Stimulated activated CD4-positive, alpha-beta T cell treated with anti-CD3 and anti-CD28 coated beads, Interleukin-15, amount 100 ng/mL, for 1 hour (primary cell): ENCODE measurements at places on chromosomes 1 and 21.
A peak's percentile ranks its signal among the peaks of the same experiment; 100 is the strongest.

GRCh38 chr1:220431554-220432239 is 96.2 kb upstream of the MARK1 start:
- DNase-seq: no peak

- DNase-seq: peak; percentile 23
Observed at GRCh38 chr1:168408884-168409283, 128.2 kb downstream of the TBX19 start.

DNA sequence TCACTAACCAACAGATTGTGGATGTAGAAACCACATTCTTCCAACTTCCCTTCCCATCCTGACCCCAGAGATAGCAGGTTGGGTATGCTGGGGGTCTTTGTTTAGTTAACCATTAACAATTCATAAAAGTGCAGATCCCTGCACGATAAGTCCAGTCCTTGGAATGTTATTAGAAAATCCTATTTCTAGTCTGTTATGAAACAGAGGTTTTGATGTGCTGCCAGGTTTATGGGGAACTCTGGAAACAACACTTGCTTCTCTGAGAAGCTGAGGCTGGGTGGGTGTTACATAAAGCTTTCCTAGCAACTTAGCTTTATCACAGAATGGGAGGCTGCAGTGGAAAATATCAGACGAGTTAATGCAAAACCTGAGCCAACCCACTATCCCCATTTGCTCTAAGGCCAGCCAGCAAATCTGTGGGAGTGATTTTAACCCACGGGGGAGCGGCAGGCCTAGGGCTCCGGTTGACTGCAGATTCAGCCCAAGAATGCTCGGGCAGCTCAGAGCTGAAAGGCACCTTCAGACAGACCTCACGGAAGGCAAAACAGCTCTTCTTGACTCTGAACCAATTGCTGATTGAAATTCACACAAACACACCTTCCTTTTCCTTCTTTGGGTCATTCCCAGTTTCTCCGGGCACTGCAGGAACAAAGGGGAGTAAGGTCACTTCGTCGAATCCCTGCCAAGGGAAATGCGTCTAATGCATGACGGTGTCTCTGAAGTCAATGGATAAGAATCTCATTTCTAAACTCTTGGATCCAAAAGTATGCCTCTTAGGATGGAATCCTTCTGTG is 111.7 kb upstream of the IRF2BP2 start:
- no peak for DNase-seq

GRCh38 chr1:80059940-80060339 is 1053.4 kb upstream of the ADGRL4 start:
- DNase-seq: no peak

GRCh38 chr21:45417951-45418300 is 13.0 kb downstream of the COL18A1 start:
- no peak for DNase-seq

- no peak for DNase-seq
Observed at GRCh38 chr1:186454981-186455380, 5.9 kb downstream of the PDC start.

GRCh38 chr1:19375631-19376400 is 63.7 kb downstream of the SLC66A1 start:
- no peak for DNase-seq

- DNase-seq: peak; percentile 70
Observed at GRCh38 chr1:31937300-31938183, 626 bp downstream of the PTP4A2 start.

GRCh38 chr1:239239529-239239928 is 146.8 kb upstream of the CHRM3 start:
- DNase-seq: no peak

GRCh38 chr1:212463565-212464285 is 31.0 kb downstream of the NENF start:
- DNase-seq: no peak

DNA sequence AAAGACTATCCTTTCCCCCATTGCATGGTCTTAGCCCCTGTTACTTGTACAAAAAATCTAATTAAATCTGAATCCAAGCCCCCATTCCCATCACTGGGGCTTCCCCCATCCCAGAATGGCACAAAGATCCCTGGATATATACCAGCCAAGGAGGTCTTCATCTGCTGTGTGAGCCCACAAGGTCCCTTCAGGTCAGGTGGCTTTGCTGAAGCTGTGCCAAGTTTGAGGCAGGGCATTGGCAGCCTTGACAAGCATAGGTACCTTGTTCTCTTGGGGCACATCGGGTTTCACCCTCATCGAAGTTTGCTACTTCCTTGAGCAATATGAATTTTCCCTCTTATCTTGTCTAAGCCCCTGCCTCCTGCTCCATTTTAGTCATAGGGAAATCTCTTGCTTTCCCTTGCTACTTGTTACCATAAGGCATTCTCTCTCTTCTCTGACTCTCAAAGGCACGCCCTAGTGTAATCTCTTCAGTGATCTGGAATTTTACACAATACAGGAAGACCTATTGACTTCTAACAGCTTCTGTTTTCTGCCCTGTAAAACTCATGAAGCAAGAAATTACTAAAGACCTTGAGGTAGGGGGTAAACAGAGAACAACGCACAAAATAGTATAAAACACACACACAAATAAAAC is 71.4 kb upstream of the COG2 start:
- no peak for DNase-seq

DNA sequence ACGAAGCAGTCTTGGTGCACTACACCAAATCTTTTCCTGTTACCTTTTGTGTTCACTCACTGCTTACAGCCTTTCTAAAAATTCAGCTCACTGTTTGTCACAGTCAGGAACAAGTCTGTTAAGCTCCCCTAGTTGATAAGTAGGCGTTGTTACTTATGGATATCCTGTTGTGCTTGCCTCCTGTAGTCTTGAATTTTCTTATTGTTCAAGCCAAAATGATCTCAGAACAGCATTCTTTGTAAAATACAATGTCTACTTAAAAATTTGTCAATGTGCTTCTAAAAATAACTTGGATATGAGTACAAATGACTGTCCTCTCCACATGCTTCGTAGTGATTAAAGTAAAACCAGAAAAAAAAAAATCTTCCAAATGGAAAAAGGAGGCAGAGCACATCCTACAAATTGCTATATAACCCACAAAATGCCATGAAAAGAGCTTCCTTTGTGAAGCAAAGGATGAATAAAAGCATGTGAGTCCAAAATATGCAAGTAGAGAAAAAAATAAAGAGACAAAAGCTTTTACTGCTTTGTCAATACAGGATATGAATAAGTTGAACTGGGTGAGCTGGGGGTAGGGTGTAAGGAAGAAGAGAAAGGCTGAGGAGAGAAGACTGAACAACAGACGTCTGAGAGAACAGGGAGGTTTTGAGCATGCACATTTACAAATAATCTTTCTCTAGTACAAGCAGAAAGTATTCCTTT is 228.9 kb upstream of the ADGRL4 start:
- DNase-seq: no peak

DNA sequence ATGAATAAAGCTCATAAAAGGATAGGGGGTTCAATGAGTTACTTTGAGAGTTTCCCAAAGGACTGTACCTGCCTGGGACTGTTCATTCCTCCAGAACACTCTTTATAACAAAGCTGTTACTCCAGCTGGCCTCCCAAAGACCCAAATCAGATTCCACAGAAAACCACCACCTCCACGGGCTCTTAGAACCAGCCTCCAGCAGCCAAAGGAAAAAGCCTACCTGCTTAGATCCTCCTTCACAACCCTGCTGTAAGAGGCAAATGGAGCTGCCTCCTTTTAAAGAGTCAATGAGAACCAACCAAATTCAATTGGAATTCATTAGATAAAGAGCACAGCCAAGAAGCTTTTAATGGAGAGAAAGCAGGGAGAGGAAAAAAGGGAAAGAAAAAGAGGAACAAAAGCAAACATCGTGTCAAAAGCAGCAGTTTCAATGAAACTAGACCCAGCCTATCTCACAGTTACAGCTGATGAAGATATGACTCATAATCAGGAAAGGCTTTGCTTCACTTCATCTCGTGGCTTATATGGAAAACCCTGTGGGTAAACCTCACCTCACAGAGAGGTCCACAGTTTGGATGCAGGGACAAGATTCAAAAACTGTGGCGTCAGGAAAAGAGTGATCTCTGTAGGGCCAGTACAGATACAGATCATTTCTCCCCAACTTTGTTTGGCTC is 27.8 kb upstream of the FMO4 start:
- no peak for DNase-seq

GRCh38 chr21:42672699-42673458 is 19.5 kb downstream of the PDE9A start:
- DNase-seq: no peak

DNA sequence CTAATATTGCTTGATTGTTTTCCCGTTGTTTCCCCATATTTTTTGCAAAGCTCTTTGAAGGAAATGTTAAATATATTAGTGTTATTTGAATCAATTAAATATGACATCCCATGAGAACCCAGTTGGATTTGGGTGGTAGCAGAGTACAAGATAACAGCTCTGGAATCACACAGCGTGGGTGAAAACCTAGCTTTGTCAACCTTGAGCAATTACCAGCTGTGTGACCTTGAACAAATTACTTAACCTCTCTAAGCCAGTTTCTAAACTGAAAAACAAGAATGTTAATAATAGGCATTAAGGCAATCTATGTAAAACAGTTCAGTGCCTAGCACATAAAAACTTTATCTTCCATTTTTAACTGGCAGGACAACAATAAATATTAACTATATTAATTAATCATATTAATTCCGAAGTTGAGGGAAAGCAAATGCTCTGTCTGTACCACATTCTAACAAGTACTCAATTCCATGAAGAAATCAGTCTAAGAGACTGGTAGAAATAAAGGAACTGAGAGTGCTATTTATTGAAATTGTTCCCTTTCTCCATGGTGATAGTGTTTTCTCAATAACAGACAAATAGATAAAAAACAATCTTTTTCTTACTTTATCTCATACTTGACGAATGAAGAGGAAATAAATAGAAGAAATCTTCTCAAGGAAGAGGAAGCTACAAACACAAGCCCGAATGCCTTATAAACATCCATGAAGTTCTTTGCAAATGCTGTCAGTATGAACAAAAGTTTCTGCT is 27.0 kb downstream of the DNASE2B start:
- DNase-seq: no peak

DNA sequence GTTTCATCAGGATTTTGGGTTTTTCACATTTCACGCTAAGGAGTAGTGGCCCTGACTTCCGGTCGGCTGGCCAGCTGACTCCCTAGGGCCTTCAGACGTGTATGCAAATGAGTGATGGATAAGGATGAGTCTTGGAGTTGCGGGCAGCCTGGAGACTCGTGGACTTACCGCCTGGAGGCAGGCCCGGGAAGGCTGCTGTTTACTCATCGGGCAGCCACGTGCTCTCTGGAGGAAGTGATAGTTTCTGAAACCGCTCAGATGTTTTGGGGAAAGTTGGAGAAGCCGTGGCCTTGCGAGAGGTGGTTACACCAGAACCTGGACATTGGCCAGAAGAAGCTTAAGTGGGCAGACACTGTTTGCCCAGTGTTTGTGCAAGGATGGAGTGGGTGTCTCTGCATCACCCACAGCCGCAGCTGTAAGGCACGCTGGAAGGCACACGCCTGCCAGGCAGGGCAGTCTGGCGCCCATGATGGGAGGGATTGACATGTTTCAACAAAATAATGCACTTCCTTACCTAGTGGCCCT is 23.1 kb upstream of the TNFRSF1B start:
- DNase-seq: no peak

- no peak for DNase-seq
Observed at GRCh38 chr1:26785611-26786436, 1.9 kb upstream of the PIGV start.

GRCh38 chr1:29803486-29803885 is 567.2 kb downstream of the PTPRU start:
- DNase-seq: no peak

DNA sequence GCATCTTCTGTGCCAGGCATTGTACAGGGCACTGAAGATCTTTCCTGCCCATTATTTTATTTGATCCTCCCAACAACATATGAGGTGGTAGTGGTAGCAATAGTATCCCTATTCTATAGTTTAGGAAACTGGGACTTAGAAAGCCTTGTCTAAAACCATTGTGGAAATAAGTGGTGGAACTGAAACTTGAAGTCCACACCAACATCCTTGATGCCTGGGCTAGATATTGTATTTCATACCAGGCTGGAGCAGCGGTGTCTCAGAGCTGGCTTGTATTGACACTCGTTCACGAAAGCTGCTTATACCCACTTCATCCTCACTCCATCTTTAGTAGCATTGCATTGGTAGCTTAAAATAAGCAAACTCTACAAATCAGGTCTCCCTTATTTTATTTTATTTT is 9.7 kb upstream of the CTSS start:
- no peak for DNase-seq

DNA sequence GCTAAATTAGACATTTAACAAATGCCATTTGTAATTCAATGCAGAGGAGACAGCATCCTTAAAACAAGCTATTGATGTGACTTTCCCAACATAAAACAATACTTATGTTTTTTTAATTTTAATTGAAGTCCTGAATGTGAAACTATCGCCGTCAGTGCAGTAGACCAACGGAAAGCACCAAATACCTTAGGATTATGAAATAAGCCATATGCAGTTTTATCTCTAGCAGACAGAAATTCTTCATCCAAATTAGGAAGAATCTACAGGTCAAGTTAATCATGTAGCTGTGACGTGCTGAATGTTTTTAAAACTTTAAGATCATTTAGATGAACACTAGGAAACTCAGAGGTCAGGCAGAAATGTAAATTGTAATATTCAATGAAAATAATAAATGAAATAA is 714 bp upstream of the ST6GALNAC5 start:
- DNase-seq: no peak

GRCh38 chr1:64072089-64072793 is 131.2 kb upstream of the UBE2U start:
- DNase-seq: no peak

DNA sequence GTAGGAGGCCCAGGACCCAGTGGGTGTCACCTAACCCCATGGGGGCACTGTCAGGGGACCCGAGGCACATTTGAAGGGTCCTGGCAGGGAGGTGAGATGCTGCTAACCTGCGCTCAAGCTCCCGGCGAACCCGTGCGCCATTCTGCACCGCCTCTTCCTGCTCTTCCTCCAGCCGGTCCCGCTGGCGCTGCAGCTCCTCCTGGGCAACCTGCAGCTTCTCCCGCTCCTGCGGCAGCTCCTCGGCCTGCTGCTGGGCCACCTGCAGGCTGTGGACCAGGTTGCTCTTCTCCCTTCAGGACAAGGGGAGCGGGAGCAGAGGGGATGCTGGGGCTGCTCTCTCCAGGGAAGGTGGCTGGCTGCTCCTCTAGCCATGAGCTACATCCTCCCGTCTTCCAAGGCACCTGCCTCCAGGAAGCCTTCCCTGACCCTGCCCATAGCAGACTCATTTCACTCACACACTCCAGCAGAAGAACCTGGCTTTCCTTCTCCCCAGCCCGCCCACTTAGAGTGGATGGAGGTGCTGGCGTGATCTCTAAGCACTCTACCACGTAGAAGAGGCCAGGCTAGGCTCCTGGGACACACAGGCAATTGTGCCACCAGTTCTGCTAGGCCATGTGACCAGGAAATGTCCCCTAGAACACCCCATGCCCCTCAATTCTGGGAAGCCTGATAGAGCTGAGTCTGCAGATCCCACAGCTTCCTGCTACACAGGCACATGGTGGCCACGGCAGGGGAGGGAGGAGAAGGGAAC is 15.2 kb upstream of the NBPF1 start:
- no peak for DNase-seq

DNA sequence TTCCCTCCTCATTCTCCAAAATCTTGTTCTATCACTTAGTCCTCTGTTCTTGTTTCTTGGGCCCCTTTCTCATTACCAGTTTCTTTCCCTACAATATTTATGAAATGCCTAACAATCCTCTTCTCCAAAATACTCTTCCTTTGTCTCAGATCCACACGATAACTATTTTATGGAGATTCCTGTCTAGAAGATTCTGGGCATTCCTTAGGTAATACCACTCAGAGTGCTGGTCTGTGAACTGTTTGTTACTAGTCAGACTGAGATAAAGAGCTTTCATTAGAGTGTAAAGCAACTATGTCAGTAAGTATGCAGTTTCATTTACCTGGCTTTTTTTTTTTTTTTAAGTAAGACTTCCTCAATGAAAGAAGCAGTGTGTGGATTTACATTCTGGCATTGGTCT is 18.1 kb upstream of the RCOR3 start:
- no peak for DNase-seq
